Activated effector memory CD4-positive, alpha-beta T cell treated with Interleukin-2 at 50 U/mL for 16 hours (primary cell): ENCODE measurements at places on chromosomes 13 and 19.

GRCh38 chr13:67023130-67023876 is 206.8 kb downstream of the PCDH9 start:
- DNase-seq = no peak

DNA sequence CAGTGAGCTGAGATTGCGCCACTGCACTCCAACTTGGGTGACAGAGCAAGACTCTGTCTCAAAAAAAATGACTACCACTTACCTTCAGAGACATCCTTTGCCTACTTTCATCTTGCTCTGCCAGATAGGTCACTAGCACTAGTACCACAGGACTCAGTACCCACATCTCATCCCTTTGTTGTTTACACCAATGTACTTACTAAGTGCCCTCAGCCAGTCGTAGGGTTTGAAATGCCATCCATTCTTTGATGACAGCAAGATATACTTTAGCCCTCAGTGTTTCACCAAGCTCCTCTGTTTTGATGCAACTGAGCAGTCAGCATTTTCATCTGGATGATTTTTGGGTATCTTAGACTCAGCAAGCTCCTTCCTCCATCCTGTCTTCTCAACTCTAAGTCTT is 6.1 kb downstream of the URAD start:
- DNase-seq = no peak

DNA sequence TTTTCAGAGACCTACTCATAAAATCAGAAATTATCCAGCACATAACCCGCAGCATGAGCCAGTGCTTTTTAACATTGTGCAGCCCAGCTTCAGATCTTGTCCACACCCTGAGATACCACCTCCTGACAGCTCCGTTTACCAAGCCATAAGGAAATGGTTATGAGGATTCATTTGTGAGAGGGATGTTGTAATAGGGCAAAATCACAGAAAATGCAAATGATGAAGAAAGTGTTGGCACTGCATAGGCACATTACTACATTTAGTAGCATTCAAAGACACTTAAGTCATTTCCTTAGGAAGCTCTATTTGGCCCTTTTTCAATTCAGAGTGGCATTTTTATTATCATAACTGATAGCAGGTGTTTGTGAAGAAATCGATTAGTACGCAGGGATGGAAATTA is 277.5 kb downstream of the DNAJC15 start:
- no peak for DNase-seq

GRCh38 chr13:96002322-96003131 is 50.7 kb downstream of the UGGT2 start:
- DNase-seq = no peak

- DNase-seq = no peak
Observed at GRCh38 chr13:64819081-64819480, 2411.1 kb downstream of the PCDH9 start.

GRCh38 chr13:38202740-38203139 is 146.9 kb upstream of the UFM1 start:
- DNase-seq = no peak

- no peak for DNase-seq
Observed at GRCh38 chr13:113401452-113402415, 37.8 kb upstream of the GRTP1 start.

DNA sequence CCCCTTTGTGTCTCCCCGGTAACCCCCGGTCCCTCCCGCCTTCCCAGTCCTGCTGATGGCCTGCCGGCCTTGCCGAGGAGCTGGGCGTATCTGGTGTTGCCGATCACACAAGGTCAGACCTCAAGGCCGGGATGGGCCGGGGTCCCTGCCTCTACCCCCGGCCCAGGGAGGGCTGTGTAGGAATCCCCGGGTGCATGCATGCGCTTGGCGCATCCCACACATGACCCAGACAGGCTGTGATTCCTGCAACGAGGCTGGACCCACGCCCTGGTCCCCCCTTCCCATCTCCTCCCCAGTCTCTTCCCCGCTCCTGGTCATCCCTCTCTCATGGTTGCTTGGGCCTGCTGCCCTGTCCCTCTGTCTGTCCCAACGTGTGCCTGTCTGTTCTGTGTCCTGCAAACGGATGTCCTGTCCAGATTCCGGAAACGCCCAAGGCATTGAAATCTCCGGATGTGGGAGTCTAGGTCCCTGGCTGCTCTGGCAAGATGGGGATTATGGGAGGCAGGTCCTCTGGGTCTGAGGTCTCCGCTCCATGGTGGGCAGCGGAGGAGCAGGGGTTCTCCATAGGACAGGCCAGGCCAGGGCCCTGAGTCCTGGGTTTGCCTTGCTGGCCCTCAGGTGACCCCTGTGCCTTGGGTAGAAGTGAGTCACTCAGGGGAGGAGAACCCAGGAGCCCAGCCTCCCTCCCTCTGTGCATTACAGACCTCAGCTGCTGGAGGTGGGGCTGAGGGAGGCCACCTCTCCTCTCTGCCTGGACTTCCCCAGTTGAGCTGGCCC is 1.6 kb downstream of the PKN1 start:
- no peak for DNase-seq

- DNase-seq = no peak
Observed at GRCh38 chr13:46606970-46607369, 54.0 kb downstream of the LRCH1 start.

DNA sequence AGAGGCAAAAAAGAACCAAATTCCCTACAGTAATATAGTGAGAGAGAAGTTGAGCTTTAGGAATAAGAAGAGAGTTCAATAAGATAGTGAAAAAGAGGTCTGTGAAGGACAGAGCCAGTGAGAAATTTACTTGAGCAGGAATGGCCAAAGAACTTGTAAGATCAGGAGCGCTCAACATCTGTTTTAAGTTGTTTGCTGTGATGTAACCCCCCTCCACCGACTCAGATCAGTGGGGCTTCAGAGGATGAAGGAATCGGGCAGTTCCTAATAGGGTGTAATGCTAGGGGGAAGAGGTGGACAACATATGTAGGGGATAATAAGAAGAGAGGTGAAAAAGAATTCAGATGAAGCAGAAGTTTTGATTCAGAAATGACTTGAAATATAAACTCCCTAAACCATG is 85.3 kb upstream of the FNDC3A start:
- no peak for DNase-seq

GRCh38 chr13:25233861-25234260 is 53.4 kb downstream of the MTMR6 start:
- DNase-seq = no peak

GRCh38 chr19:47613165-47614020 is 4.5 kb downstream of the BICRA start:
- no peak for DNase-seq

- no peak for DNase-seq
Observed at GRCh38 chr19:1211494-1212234, 6.1 kb downstream of the STK11 start.

GRCh38 chr13:110766671-110767430 is 53.4 kb downstream of the ING1 start:
- no peak for DNase-seq

GRCh38 chr19:44905437-44906160 is at the start of gene APOE:
Gene APOE (plus strand): TSS chr19:44905796. CDS start chr19:44906625, 829 bp downstream.
- no peak for DNase-seq

DNA sequence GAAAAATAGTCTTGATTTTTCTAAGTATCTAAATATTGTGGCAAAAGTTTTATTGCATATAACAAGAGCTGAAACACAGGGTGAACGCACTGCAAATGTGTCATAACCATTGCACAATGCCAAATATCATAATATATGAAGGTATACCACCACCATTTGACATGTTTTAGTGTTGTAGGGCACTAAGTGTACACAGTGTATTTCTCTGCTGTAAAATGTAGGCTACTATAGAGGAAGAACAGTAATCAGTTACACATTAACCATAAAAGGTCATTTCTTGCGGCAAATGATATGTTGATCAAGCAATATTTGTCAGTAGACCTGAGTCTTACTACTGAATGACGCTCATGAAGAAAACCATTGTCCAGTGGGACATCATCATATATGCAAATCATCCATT is 18.3 kb upstream of the KLF5 start:
- DNase-seq = no peak

DNA sequence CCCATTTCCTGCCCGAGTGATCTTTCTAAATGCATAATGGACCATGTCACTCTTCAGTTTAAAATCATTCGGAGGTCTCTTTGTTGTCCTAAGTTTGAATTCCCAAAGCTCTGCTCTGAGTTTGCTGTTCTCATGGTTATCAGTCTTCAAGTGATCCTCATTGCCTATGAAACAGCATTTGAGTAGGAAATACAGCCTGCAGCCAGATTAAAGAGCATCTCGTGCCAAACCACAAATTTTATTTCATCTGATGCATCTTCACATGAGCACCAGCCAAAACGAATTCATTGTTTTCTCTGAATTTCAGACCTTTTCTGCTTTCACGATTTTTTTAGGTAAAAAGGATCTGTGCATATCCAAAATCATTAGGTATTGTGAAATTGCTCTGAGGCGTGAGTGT is 299.6 kb downstream of the TDRD3 start:
- DNase-seq = no peak

DNA sequence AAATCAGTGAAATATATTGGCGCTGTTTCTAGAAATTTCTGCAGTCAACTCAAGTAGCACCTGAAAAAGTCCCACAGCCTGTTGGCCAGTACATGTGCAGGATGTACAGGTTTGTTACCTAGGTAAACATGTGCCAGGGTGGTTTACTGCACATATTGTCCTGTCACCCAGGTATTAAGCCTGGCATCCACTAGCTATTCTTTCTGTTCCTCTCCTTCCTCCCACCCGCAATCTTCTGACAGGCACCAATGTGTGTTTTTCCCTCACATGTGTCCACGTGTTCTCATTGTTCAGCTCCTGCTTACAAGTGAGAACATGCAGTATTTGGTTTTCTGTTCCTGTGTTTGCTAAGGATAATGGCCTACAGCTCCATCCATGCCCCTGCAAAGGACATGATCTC is 13.1 kb upstream of the SCEL start:
- no peak for DNase-seq
